Amygdala (tissue), 56 donors: ENCODE measurements at places on chromosomes 6 and 20.

DNA sequence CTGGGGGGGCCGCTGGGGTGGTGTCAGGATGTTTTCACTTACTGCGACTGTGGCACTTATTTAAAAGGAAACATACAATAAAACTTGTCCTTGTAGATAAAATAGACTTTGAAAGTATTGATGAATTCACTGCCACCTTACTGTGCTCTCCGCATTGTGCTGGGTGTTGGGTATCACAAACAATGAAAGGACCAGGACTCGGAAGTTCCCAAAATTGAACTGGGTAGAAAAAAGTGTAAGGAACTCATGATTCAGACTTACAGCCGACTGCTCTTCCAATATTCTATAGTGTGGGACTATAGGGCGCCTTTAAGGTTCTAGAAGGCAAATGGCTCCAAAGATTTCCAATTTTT, 32.1 kb upstream of the ID4 start:
- DNase-seq = no peak

DNA sequence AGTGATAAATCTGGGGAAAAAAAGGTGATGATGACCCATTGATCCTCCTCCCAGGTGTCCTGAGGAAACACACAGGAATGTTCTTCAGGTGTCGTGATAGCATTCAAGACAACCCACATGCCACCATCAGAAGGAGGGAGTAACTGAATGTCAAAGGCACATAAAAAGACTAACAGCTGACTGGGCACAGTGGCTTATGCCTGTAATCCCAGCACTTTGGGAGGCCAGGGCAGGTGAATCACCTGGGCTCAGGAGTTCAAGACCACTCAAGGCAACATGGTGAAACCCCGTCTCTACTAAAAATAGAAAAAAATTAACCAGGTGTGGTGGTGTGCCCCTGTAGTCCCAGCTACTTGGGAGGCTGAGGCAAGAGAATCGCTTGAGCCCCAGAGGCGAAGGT, 82.3 kb upstream of the CST7 start:
- no peak for DNase-seq

DNA sequence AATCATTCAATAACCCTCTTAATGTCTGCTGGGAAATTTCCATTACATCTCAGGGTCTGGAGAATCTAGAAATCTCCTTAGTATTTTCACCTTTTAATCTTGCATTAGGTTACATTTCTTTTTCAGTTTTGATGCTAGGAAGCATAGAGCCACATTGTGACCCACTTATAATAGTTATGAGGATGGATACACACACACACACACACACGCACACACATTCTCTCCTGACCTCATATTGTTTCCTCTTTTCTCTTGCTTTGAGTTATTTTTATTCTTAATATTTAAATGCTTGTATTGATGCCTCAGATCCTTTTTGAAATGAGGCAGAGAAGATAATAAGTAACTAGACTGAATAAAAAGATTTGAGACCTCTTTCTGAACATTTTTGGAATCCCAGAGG, 128.4 kb downstream of the KLHL32 start:
- no peak for DNase-seq

DNA sequence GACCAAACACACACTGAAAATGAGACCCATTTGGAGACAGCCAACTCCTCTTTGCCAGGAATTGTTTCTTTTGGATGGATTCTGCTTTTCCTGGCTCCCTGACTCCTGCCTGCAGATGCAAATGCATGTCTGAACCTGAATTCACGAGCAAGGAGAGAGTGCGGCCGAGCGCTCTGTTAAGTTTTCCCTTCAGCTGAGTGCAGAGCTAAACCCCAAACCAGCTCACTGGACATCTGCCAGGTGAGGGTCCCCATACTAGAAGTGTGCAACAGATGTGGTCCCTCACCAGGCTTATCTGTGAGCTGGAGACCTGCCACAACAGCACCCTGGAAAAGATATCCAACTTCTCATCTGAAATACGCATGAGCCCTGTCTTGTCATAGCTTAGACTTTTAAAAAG, 59.0 kb downstream of the CD164 start:
- DNase-seq = no peak

GRCh38 chr6:38391626-38392579, 247.8 kb downstream of the BTBD9 start:
- no peak for DNase-seq

DNA sequence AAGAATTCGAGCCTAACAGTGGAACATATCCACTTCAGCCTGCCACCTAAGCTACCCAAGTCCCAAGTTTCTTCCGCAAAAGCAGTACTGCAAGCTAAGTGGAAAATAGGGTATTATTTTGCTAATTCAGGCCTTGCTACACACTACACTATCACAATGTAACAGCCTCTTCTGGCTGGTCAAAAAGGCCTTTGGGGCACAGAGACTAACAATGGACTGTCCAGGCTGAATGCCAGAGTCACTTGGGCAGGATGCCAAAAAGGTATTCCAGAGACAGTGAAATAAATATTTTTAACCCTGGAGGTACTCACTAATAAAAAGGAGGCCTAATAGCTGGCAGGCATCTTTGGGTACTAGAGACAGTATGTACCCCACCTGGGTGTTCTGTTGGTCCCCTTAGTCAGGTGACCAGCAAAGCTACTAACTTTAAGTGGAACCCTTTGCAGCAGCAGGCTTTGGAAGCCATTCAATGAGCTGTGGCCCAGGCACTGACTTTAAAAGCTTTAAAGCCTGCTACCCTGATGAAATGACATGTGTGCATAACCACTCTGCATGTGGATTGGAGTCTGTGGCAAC, 692.1 kb downstream of the HTR1B start:
- DNase-seq = no peak

DNA sequence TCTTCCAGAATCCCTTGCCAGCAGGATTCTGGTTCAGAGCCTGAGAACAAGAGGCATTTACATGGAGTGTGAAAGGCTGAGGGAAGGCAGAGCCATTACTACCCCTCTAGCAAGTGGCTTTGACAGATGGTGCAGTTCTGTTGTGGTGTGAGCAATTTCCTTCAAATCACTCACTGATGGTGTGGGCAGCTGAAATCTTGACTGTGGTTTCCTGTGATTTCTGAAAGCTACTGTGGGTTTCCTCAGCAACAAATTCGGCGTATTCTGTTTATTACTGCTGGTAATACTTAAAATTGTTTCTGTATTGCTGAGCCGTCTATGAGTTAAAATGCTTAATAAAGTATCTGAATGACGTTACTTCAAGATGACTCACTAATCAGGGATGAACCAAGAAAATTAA, 181.5 kb upstream of the TCF21 start:
- no peak for DNase-seq

DNA sequence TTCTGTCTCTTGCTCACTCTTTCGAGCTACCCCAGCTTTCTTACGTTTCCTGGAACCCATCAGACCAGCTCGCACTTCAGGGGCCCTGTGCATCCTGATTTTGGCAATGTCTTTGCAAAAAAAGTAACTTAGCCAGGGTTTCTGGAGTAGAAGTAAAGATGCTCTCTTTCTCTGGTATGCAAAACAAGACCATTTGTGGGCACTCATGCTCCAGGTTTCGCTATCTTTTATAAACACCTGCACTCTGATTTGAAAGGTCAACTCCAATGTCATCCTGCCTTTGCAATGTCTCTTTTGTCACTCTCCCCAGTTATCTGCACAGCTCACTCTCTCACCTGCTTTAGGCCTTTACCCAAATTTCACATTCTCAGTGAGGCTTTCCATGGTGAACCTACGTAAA, 869.1 kb downstream of the QKI start:
- no peak for DNase-seq

DNA sequence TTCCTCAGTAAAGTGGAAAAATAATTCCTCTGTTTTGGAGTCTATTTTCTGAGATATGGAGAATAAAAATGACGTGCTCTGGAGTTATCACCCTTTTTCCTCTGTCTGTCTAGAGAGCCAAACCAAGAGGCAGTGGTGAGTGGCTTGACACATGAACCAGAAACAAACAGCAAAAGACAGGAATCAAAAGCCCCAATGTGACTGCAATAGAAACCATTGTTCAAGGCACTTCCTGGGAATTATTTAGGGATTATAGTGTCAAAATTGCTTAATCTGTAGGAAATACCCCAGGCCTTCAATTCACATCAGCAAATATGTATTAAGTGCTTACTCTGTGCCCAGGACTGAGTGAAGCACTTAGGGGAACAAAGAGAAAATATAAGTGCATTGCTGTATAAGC, 560.4 kb upstream of the JAG1 start:
- no peak for DNase-seq

- DNase-seq = no peak
Measured at GRCh38 chr20:60011512-60012507, 53.6 kb downstream of the CDH26 start.

GRCh38 chr6:169144356-169144755, 109.3 kb downstream of the THBS2 start:
- no peak for DNase-seq

DNA sequence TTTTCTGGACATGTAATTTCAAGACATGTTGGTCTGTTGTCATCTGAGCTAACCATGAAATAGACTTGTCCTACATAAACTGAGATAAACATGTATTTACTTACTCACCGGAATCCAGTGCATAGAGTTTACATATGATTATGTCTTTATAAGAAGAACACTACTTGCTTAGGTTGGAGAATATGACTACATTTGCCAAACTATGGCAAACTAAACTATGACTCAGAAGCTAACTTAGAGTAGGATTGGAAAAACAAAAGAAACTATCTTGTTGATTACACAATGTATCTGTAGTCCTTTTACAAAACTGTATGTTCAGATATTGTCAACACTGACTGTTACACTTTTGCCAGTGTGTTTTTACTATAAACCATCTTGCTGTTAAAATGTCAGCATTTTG, 113.3 kb downstream of the CRYBG1 start:
- no peak for DNase-seq

DNA sequence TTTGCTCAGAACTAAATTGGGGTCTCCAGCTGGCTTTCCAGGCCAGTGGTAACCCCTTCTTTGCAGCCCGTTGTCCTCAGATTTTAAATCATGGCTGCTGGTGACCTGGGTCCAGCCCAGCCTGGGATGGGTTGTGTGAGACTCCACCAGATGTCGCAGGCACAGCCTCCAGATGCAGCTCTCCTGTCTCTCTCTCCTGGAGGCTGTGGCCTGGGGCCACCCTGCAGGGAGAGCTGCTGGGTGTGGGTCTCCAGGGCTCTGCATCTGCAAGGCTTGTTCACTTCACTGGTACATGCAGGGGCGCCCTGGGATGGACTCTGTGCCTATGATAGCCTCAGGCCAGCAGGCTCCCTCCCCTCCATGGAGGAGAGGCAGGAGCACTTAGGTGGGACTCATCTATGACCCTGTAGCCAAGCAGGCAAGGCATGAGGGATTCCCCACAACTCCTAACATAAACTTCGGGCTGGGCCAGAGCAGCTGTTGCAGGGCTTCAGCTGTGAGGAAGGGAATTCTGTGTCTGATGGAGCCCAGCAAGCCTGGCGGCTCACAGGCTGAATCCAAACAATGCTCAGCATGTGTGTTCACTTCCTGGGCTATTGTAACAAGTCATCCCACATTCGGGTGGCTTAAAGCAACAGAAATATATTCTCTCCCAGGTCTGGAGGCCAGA, 94.7 kb upstream of the NXT1 start:
- no peak for DNase-seq

DNA sequence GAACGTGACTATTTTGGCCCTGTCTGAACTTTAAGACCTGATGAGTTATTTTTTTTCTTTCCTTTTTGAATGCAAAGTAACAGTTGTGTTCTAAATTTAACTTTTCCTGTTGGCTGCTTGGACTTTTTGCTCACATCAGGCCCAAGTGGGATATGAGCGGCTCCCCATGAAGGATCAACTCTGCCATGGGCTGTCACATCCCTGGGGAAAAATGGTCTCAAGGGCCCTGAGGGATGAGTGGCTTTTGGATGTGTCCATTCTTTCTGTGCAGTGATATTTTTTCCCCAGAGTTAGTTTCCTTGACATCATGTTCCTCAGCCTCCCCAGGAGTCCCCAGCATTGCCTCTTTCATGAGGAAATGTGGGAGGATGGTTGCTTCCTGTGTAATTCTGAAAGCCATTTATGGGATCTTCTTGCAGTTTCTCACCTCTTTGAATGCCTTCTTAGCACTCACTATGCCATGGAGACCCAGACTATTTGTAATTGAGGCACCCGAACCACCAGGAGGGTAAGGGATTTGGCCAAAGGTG, 92.5 kb downstream of the SLC24A3 start:
- no peak for DNase-seq

DNA sequence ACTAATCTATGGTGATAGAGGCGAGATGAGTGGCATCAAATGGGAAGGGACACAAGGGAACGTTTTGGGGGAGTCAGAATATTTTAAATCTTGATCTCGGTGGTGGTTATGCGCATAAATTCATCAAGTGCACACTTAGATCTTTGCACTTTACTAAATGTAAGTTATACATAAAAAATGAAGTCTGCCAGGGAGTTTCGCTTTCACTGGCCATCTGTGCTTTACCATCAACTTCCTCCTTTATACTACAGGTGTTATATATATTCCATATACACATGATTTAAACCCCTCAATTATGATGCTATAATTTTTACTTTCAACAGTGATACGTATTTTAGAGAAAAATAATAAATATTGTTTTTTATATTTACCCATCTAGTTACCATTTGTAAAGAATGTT, 97.6 kb upstream of the AKIRIN2 start:
- DNase-seq = no peak

GRCh38 chr6:47180633-47181032, 129.1 kb downstream of the TNFRSF21 start:
- no peak for DNase-seq

- no peak for DNase-seq
Measured at GRCh38 chr6:160343144-160343543, 5.0 kb upstream of the SLC22A3 start.

- no peak for DNase-seq
Measured at GRCh38 chr6:135514706-135515105, 17.2 kb upstream of the AHI1 start.

DNA sequence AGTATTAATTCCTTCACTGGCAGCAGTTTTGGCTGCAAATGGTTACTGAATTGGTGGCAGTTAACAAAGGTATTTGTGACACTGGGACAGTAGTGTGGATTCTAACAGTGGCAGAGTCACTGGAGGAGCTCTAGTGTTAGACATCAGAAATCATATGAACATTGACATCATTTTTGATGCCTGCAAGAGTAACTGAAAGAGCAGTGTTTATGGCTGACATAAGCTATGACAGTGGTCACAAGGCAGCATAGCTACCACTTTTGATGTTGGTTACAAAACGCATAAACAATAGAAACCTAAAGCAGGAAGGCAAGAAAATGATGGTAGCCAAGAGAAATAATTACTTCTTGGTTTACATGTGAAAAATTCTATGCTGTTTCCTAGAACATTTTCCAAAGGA, 326.7 kb upstream of the MAN1A1 start:
- no peak for DNase-seq

DNA sequence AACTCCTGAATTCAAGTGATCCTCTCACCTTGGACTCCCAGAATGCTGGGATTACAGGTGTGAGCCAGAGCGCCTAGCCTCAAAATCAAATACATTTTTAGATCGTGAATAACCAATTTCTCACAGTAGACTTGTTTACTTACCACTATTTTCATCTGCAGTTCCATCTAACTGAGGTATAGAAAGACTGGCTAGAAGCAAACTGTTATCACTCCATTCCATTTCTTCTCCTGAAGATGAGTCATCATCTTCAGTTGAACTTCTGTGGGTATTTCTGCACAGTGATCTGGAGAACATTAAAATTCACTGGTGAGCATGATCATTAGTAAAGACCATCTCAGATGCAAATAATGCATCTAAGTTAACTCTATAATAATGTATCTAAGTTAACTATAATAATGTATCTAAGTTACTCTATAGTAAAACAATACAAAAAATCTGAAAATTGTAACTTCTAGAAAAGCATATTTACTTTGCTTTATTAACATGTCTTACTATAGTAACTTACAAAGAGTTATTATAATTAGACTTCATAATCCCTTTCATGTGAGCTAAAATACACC, 105.4 kb downstream of the REV3L start:
- no peak for DNase-seq
